ENCODE measurements at places on chromosomes 3 and 15. TPM values are rescaled to one million over a fixed set of nuclear protein-coding genes. Genes with fewer than 3 reads are reported as not detected.

GRCh38 chr15:55334997-55335396 lies 16.0 kb downstream of the PIGB start:
- DNase-seq, result no peak

GRCh38 chr3:70919661-70920060 lies 607.2 kb upstream of the MDFIC2 start:
- no peak for DNase-seq

GRCh38 chr3:113051787-113052186 lies 61.0 kb downstream of the GTPBP8 start:
- no peak for DNase-seq

- no peak for DNase-seq
Observed at GRCh38 chr15:88636050-88636449, 2.8 kb upstream of the ISG20 start.

DNA sequence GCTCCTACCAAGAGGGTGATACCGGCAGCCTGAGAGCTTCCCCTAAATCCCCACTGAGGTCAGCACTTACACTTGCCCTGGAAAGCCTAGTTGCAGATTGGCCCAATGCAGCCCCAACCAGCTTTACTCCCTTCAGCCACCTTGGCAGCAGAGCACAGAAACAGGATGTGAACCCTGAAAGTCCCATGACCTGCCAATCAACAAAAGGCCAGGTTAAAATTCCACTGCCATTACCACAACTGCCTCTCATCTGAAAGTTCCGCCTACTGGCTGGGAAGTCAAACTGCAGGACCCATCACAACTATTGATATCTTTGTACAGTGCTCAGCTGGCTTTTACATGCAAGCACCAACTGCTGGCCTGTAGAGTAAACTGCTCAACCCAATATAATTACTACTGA lies 156.2 kb downstream of the ZMAT3 start:
- DNase-seq, result no peak

DNA sequence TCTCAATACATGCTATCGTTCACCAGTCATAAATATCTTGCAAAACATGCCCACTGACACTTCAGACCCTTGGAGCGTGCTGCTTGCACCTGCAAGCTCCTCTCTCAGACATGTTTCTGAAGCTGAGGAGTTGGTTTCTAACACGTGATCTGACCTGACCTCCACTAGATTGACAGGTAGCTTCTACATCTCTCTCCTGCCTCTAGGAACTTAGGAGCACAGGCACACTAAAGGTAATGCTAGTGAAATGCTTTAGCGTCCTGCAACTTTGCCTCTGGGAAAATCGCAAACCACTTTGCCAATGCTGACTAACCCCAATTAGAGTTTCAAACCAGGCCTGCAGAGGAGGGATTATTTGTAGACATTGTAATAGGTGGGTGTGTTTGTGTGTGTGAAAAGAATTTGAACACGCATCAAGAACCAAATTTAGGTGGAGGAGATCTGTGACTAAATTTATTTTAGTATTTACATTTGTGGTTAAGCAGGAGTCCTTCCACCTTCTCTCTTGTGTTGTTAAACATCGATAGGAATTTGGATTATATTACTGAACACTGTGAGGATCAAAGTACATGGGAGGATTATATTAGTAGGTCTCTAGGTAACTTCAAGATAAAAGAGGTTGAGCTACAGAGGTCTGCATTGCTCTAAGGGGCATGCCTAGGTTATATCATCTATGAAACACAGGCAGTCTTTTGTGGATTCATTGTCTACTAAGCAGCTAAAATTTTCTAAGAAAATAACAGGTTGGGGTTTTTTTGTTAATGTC lies 86.7 kb upstream of the ZBED2 start:
- DNase-seq, result no peak

DNA sequence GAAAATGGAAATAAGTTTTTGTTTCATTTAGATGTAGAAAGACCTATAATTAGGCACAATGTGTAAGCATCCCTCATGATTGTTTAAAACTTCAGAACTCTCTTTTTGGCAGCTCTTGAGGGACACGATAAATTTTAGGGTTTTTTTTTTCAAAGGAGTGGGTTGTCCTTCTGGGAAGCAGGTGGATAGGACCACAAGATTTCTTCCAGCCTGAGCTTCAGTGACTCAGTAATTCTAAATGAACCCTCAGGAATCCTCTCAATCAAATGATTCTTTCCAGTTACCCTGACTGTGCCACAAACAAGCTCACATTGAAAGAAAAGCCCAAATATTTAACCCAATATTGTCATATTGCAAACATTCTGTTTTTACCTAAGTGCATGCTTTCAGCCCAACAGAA lies 45.1 kb downstream of the COL8A1 start:
- DNase-seq, result no peak

- no peak for DNase-seq
Observed at GRCh38 chr3:47692158-47692557, 89.5 kb downstream of the SMARCC1 start.

- no peak for DNase-seq
Observed at GRCh38 chr3:175179055-175179454, 319.9 kb downstream of the NAALADL2 start.

DNA sequence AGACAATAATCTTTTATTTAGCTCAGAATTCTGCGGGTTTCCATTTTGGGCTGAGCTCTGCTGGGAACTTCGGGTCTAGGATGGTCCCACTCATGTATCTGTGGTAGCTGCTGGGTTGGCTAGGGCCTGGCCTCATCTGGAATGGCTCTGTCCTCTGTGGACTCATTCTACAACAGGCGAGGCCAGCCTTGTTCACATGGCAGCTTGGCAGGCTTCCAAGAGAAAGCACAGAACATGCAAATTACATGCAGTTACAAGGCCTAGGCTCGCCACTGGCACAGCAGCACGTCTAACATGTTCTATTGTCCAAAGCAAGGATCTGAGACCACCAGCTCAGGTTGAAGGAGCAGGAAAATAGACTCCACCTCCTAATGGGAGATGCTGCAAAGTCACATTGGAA lies 431.4 kb downstream of the PDCD6IP start:
- no peak for DNase-seq

- DNase-seq, result no peak
Observed at GRCh38 chr3:169477790-169478189, 185.7 kb downstream of the MECOM start.

GOLGA6B gene
- polyA plus RNA-seq, result not detected

MOBP gene
- 0.16 TPM for polyA plus RNA-seq

GOLGA8J gene
- 1.5 TPM for polyA plus RNA-seq

PPCDC gene
- 9.4 TPM for polyA plus RNA-seq

LTF gene
- 3.7 TPM for polyA plus RNA-seq

OR5K2 gene
- 0.47 TPM for polyA plus RNA-seq

ZBTB20 gene
- 6.3 TPM for polyA plus RNA-seq

LSAMP gene
- 25.8 TPM for polyA plus RNA-seq

SLC9C1 gene
- polyA plus RNA-seq, result 0.54 TPM

Measured in left lung (tissue), 14 donors.